ENCODE measurements at places on chromosomes 6 and 20. TPM values are rescaled to one million over a fixed set of nuclear protein-coding genes. Genes with fewer than 3 reads are reported as not detected.

DNA sequence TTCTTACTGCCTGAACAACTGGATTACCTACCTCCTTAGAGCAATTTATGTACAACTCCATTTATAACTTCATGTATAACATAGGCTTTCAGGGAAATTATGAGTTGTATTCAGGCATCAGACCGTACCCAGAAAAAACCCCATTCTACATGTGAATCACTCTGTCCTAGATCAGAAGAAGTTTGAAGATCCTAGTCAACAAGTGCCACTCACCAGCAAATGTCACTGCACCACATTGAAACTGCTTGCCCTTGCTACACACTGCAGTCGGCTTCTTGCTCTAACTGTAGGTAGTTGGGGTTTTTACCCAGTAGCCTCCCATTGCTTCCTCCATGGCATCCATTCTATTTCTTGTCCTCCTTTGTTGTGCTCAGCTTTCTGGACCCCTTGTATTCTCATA is 132.4 kb downstream of the DNAH8 start:
- H3K4me1 ChIP-seq: no peaks in the 10 kb centered on the region
- no peak for DNase-seq
- H3K36me3 ChIP-seq: no peaks in the 10 kb centered on the region
- H3K27ac ChIP-seq: no peak overlapping the region

DNA sequence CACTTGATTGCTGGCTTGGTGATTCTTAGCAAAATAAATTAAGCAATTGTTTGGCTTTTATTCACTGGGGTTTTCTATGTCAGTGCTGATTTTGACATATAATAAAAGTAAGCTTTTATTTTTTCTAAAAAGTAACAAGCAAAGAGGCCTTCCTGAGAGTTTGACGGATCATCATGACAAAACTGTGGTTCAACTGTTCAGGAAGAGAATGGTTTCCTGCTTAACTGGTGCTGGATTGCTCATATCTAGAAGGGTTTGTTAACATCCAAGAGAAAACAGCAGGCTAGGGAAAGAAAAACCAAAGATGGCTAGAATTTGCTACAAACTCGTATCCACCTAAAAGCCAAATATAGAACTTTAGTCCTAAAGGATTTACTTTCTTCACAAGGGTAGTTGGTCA is 21.2 kb downstream of the SERPINB1 start:
- H3K27me3 ChIP-seq: no peaks in the 10 kb centered on the region
- no peak overlapping the region for H3K27ac ChIP-seq
- DNase-seq: no peak
- H3K36me3 ChIP-seq: peaks cover 6% of the 10 kb centered on the region
- no peaks in the 10 kb centered on the region for H3K4me1 ChIP-seq

- H3K4me1 ChIP-seq: no peaks in the 10 kb centered on the region
- no peak for DNase-seq
- H3K27me3 ChIP-seq: peaks cover 3% of the 10 kb centered on the region
- no peak overlapping the region for H3K27ac ChIP-seq
- no peaks in the 10 kb centered on the region for H3K36me3 ChIP-seq
- H3K4me3 ChIP-seq: no peak overlapping the region
These were observed 140.5 kb downstream of the EYA2 start for GRCh38 chr20:47035026-47035590.

GRCh38 chr6:37309046-37309445 is 44.7 kb upstream of the RNF8 start:
- H3K4me1 ChIP-seq: no peaks in the 10 kb centered on the region
- no peak overlapping the region for H3K27ac ChIP-seq
- no peak for DNase-seq
- H3K27me3 ChIP-seq: no peaks in the 10 kb centered on the region

GRCh38 chr20:42294976-42295375 is 676.8 kb upstream of the CHD6 start:
- no peaks in the 10 kb centered on the region for H3K27me3 ChIP-seq
- no peaks in the 10 kb centered on the region for H3K4me1 ChIP-seq
- no peak overlapping the region for H3K27ac ChIP-seq

DNA sequence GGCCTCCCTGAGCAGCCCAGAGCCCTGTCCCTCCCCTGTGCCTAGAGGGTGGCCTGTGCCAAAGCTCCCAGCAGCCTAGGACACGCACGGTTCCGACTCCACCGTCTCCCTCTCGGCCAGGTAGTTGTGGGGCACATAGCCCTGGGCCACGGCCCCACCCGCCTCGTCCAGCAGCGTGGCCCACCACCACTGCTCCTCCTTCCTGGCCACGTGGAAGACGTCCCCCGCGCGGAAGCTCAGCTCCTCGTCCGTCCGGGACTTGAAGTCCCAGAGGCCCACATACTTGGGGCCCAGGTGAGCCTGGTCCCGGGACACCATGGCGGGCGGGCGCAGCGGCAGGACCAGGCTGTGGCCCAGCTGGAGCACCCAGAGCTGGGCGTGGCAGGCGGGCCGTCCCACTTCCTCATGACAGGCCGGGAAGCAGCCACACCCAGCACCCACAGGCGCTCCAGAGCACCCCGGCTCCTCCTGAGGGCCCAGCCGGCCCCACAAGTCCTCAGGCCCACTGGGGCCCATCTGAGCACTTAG is at the start of gene PTK6:
Gene PTK6, minus strand, starts transcription at position 380 of the 528 bp plus-strand sequence. Its CDS starts 62 bp downstream, at position 318.
- H3K36me3 ChIP-seq: no peaks in the 10 kb centered on the region
- no peaks in the 10 kb centered on the region for H3K27me3 ChIP-seq
- H3K4me1 ChIP-seq: peaks cover 22% of the 10 kb centered on the region
- H3K27ac ChIP-seq: peak within 1 kb of the TSS; percentile 80

- H3K27me3 ChIP-seq: no peaks in the 10 kb centered on the region
- DNase-seq: no peak
- no peaks in the 10 kb centered on the region for H3K36me3 ChIP-seq
- H3K4me3 ChIP-seq: no peak overlapping the region
- no peaks in the 10 kb centered on the region for H3K4me1 ChIP-seq
These were observed 456.9 kb upstream of the JAG1 start for GRCh38 chr20:11130554-11131166.

GRCh38 chr20:50272030-50272723 is 81.5 kb downstream of the CEBPB start:
- no peak overlapping the region for H3K4me3 ChIP-seq
- H3K36me3 ChIP-seq: no peaks in the 10 kb centered on the region

- no peak for DNase-seq
- peak overlapping the region; percentile 70 for H3K27ac ChIP-seq
- H3K27me3 ChIP-seq: no peaks in the 10 kb centered on the region
- peak overlapping the region; percentile 93 for H3K4me3 ChIP-seq
- peaks cover 16% of the 10 kb centered on the region for H3K4me1 ChIP-seq
- H3K36me3 ChIP-seq: peaks cover 7% of the 10 kb centered on the region
These were observed 675 bp downstream of the DSTN start for GRCh38 chr20:17570347-17571152.

GRCh38 chr20:11356061-11356460 is 561.6 kb upstream of the BTBD3 start:
- H3K4me3 ChIP-seq: no peak overlapping the region
- H3K27ac ChIP-seq: no peak overlapping the region
- H3K4me1 ChIP-seq: no peaks in the 10 kb centered on the region
- no peaks in the 10 kb centered on the region for H3K27me3 ChIP-seq
- no peak for DNase-seq
- no peaks in the 10 kb centered on the region for H3K36me3 ChIP-seq

DNA sequence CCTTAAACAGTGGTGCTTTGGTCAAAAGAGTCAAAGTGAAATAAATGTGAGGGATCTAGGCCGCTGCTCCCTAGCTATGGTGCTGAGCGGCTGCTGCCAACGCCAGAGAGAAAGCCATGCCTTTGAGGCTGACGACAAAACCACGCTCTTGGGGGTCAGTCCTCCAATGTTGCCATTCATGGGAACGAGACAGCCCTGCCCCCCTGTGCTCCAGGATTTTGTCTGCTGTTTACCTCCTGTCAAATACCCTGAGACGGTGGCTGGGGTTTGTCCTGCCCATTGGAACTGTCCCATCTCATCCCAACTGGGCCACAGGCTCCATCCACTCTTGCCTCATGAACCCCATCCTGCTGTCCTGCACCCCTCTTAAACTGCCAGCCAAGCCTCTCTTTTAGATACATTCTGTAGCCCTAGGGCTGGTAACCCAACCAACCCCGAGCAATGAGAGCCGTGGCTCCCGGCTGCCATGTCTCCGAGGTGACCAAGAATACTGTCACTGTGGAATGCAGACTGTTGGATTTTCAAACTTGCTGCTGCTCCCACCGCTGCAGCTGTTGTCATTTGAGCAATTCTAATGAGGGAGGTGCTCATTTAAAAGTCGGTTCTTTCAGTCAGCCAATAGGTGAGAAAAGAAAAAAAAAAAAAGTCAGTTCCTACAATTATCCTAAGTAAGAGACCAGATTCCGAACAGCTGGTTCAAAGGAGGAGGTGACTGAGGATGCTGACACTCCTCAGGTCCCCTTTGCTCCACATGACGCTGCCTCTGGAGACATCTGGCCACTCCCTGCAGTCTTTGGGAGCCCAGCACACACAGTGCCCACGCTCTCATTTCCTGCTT is 73.1 kb upstream of the QKI start:
- no peaks in the 10 kb centered on the region for H3K4me1 ChIP-seq
- H3K27me3 ChIP-seq: peaks cover 5% of the 10 kb centered on the region
- no peak overlapping the region for H3K27ac ChIP-seq
- no peak overlapping the region for H3K4me3 ChIP-seq
- H3K36me3 ChIP-seq: no peaks in the 10 kb centered on the region

DNA sequence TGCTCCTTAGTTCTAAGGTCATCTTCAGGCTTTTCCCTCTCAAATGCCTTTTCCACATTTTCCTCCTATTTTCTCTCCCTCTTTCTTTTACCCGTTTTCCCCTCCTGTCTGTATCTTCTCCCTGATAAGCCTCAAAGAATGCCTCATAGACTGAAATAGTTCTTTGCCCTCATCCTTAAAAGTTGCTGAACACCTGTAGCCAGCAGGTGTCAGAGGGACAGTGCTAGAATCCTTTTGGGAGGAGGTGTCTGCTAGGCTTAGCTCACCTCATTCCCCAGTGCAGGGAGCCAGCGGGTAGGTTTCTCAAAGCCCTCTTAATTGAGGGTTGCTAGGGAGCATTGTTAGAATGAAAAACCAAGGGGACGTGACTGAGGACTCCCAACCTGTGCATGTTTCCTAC is 204.0 kb downstream of the TSHZ2 start:
- no peaks in the 10 kb centered on the region for H3K4me1 ChIP-seq
- H3K36me3 ChIP-seq: no peaks in the 10 kb centered on the region
- DNase-seq: no peak
- no peak overlapping the region for H3K4me3 ChIP-seq
- H3K27me3 ChIP-seq: peaks cover 4% of the 10 kb centered on the region

- peaks cover 39% of the 10 kb centered on the region for H3K4me1 ChIP-seq
- H3K4me3 ChIP-seq: peak overlapping the region; percentile 98
- no peak for DNase-seq
- H3K36me3 ChIP-seq: peaks cover 56% of the 10 kb centered on the region
- no peaks in the 10 kb centered on the region for H3K27me3 ChIP-seq
These were observed 1.2 kb downstream of the DXO start for GRCh38 chr6:31970604-31971271.

DNA sequence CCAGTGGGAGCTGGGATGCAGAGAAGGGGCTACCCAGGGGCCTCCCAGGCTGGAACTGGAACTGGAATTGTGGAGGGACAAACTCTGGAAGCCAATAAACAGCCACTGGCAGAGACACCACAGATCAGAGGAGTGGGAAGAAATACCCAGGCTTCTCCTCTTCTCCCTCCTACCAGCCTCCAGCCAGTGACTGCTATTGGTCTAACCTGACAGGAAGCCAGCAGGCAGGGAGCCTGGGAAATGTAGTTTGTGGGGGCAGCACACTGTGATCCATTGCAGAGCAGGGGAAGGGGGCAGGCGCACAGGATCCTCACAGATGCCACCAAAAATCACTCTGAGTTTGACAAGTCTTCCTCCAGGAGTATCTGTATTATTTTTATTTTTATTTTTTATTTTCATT is 12.1 kb upstream of the MLN start:
- peaks cover 45% of the 10 kb centered on the region for H3K27me3 ChIP-seq
- no peak overlapping the region for H3K4me3 ChIP-seq

- no peak overlapping the region for H3K4me3 ChIP-seq
- H3K4me1 ChIP-seq: peaks cover 8% of the 10 kb centered on the region
These were observed 80.7 kb downstream of the ANKRD60 start for GRCh38 chr20:58147628-58148370.

- H3K27ac ChIP-seq: no peak overlapping the region
- H3K4me3 ChIP-seq: no peak overlapping the region
- H3K27me3 ChIP-seq: no peaks in the 10 kb centered on the region
- peaks cover 3% of the 10 kb centered on the region for H3K4me1 ChIP-seq
- DNase-seq: no peak
- H3K36me3 ChIP-seq: peaks cover 10% of the 10 kb centered on the region
These were observed 126.5 kb downstream of the WDR27 start for GRCh38 chr6:169575365-169575764.

DNA sequence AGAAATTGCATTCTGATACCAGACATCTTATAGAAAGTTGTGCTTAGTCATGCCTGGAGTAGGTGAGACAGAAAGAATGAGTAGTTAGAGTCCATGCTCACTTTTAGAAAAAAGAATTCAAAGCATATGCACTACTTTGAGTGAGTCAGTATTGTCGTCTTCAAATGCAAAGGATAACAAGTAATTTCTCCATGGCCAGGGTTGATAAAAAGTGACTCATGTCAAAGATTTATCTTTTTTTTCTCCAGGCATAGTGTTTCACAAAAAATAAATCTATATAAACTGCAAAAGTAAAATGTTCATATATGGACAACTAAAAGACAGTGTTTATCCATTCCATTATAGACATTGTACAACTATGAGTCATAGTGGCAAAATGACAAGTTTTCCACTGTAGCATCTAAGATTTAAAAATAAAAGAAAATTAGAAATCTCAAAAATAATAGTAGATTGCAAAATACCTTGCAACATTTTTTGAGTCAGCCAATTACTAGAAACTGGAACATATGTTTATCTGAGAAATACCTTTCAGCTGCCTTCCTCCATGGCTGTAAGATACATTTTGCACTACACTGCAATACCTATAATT is 329.6 kb downstream of the GRIK2 start:
- H3K36me3 ChIP-seq: no peaks in the 10 kb centered on the region
- H3K4me3 ChIP-seq: no peak overlapping the region
- DNase-seq: no peak
- H3K4me1 ChIP-seq: no peaks in the 10 kb centered on the region
- H3K27me3 ChIP-seq: no peaks in the 10 kb centered on the region
- no peak overlapping the region for H3K27ac ChIP-seq

Gene CCN2
- total RNA-seq: 0.27 TPM

Gene SNTA1
- total RNA-seq: 2.0 TPM

Gene BPIFA2
- total RNA-seq: not detected

Gene TMEM74B
- 0.20 TPM for total RNA-seq

Gene GTSF1L
- total RNA-seq: 1.3 TPM

Gene SMPD2
- 24.9 TPM for total RNA-seq

Gene SLC22A23
- 0.24 TPM for total RNA-seq

Gene TFAP2A
- total RNA-seq: not detected

Gene OPRL1
- 1.4 TPM for total RNA-seq
